ENCODE measurements at places on chromosomes 7 and 10. TPM values are rescaled to one million over a fixed set of nuclear protein-coding genes. Genes with fewer than 3 reads are reported as not detected.

The GRM3 gene
- not detected for total RNA-seq

- no peaks in the 10 kb centered on the region for H3K36me3 ChIP-seq
- H3K27ac ChIP-seq, result no peak overlapping the region
These were observed 2.5 kb upstream of the CFAP58 start for GRCh38 chr10:104351061-104351702.

The NPFFR1 gene
- total RNA-seq, result not detected

The SFTPA2 gene
- total RNA-seq, result 0.98 TPM

The FZD1 gene
- 11.0 TPM for total RNA-seq

DNA sequence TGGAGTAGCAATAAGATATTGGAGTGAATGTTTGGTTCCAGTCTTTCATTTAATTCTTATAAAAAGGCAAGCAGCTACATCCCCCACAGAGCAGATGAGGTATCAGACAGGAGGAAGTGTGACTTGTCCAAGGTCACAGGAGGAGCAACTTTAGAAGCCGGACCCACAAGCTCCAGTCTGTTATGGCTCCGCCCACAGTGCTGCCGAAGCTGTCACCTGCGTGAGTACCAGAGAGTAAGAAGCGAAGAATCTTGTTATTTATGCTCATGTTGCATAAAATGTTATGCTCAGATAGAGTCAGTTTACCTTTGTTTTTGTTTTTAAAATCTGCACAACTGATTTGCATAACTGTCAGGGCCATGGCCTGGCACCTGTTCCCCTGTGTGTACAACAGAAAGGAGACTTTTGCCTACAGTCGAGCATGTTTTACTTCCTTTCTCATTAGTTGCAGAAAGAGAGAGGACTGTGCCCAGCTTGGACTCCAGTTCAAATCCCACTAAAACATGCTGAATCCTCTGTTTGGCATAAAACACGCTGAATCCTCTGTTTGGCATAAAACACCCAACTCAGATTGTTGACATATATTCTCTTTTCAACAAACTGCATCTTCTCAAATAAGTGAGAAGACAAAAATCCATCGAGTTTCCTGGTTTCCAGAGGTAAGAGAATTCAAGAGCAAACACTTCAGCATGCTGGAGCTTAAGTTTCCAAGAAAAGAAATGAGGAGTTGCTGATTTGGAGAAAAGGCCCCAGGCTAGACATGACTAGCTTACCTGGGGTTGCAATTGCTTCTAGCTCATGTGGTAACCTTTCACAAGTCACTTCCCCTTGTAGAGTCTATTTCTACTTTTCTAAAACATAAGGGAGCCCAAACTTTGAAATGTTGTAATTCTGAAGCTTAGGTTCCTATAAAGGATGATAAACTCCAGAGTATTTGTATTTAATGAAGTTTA lies 409.8 kb upstream of the ZMIZ1 start:
- H3K27me3 ChIP-seq, result no peaks in the 10 kb centered on the region
- DNase-seq, result no peak
- no peak overlapping the region for H3K27ac ChIP-seq
- H3K4me1 ChIP-seq, result no peaks in the 10 kb centered on the region
- no peak overlapping the region for H3K4me3 ChIP-seq

- peaks cover 4% of the 10 kb centered on the region for H3K27me3 ChIP-seq
- H3K27ac ChIP-seq, result no peak overlapping the region
- no peak for DNase-seq
- H3K4me3 ChIP-seq, result no peak overlapping the region
These were observed 49.4 kb upstream of the DPYSL4 start for GRCh38 chr10:132137111-132138072.

DNA sequence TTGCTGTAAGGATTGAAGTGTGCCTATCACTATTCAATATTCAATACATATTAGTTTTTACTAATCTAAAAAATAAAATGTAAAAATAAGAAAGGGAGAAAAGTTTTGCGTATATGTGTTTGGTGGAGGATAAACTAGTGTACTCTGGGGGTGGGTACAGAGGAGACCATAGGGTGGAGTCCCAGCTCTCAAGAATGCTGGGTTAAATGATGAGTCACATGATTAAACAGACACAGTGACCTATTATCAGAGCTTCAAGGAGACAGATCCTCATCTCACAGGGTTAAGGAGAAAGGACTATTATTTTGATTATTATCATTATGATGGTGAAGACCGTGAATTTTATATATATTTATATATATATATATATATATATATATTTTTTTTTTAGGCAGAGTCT lies 77.5 kb downstream of the AFAP1L2 start:
- H3K27me3 ChIP-seq, result no peaks in the 10 kb centered on the region
- no peaks in the 10 kb centered on the region for H3K4me1 ChIP-seq
- no peak overlapping the region for H3K27ac ChIP-seq
- no peak overlapping the region for H3K4me3 ChIP-seq

The VWA2 gene
- 8.0 TPM for total RNA-seq

GRCh38 chr7:4244635-4245034 lies 437.5 kb upstream of the FOXK1 start:
- no peak overlapping the region for H3K27ac ChIP-seq
- no peak for DNase-seq
- H3K4me3 ChIP-seq, result no peak overlapping the region
- H3K4me1 ChIP-seq, result no peaks in the 10 kb centered on the region
- no peaks in the 10 kb centered on the region for H3K36me3 ChIP-seq
- no peaks in the 10 kb centered on the region for H3K27me3 ChIP-seq

The GHRHR gene
- not detected for total RNA-seq

GRCh38 chr7:155965010-155965409 lies 152.7 kb upstream of the SHH start:
- DNase-seq, result peak; percentile 42
- no peaks in the 10 kb centered on the region for H3K4me1 ChIP-seq
- H3K27ac ChIP-seq, result no peak overlapping the region
- no peaks in the 10 kb centered on the region for H3K27me3 ChIP-seq

The GCK gene
- 1.6 TPM for total RNA-seq

- H3K27ac ChIP-seq, result no peak overlapping the region
- H3K4me3 ChIP-seq, result no peak overlapping the region
- no peaks in the 10 kb centered on the region for H3K27me3 ChIP-seq
- DNase-seq, result no peak
These were observed 34.1 kb upstream of the PITRM1 start for GRCh38 chr10:3206511-3207157.

The ARMH3 gene
- total RNA-seq, result 22.4 TPM

The MEOX2 gene
- 14.2 TPM for total RNA-seq

The MACC1 gene
- total RNA-seq, result 0.32 TPM

GRCh38 chr7:28083998-28084985 lies 96.3 kb downstream of the JAZF1 start:
- H3K36me3 ChIP-seq, result no peaks in the 10 kb centered on the region
- H3K27me3 ChIP-seq, result no peaks in the 10 kb centered on the region
- H3K27ac ChIP-seq, result no peak overlapping the region
- no peak for DNase-seq
- H3K4me1 ChIP-seq, result no peaks in the 10 kb centered on the region
- no peak overlapping the region for H3K4me3 ChIP-seq

The CALD1 gene
- 252 TPM for total RNA-seq

DNA sequence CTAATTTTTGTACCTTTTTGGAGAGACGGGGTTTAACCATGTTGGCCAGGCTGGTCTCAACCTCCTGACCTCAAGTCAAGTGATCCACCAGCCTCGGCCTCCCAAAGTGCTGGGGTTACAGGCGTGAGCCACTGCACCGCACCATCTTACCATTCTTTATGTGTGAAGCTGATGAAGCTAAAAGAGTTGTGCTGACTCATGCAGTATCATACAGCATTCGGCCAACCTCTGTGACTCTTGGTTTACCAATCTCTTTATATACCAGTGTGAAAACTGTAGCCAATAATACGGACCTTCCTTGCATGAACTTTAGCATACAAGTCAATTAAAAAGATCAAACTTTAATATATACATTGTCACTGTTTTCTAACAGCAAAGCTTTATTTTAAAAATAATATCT lies 878.2 kb upstream of the MBL2 start:
- no peaks in the 10 kb centered on the region for H3K4me1 ChIP-seq
- H3K36me3 ChIP-seq, result no peaks in the 10 kb centered on the region
- DNase-seq, result no peak
- H3K27me3 ChIP-seq, result no peaks in the 10 kb centered on the region
- no peak overlapping the region for H3K4me3 ChIP-seq
- H3K27ac ChIP-seq, result no peak overlapping the region

- H3K27me3 ChIP-seq, result no peaks in the 10 kb centered on the region
- no peak overlapping the region for H3K27ac ChIP-seq
- H3K4me1 ChIP-seq, result no peaks in the 10 kb centered on the region
- no peak for DNase-seq
- no peak overlapping the region for H3K4me3 ChIP-seq
These were observed 121.8 kb downstream of the INHBA start for GRCh38 chr7:41581041-41581440.

The HOXA10 gene
- total RNA-seq, result 5.2 TPM

The SPDYE2 gene
- not detected for total RNA-seq

The SRGN gene
- 114 TPM for total RNA-seq

DNA sequence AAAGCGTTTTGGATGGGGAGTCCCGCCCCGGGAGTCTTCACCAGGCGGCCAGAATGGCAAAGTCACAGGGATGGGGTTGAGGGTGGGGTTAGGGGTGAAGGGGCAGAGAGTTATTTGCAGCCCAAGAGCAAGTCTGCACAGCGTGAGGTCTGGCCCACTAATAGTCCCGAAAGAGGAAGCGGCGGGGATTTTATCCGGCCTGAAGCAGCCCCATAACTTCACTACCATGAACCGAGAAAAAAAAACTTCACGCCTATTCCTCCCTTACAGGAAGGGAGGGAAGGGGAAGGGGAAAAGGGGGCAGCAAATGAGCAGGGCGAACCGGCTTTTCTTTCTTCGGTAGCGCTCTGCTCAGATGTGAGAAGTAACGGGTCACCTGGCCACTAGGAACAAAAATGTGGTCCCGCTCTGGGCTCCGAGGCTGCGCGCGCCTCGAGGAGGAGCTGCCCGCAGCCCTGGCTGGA lies 712 bp downstream of the ITPRIP start:
- no peaks in the 10 kb centered on the region for H3K4me1 ChIP-seq
- no peaks in the 10 kb centered on the region for H3K27me3 ChIP-seq
- H3K4me3 ChIP-seq, result peak overlapping the region; percentile 90
- H3K27ac ChIP-seq, result peak overlapping the region; percentile 92

The LEP gene
- total RNA-seq, result 41.6 TPM

DNA sequence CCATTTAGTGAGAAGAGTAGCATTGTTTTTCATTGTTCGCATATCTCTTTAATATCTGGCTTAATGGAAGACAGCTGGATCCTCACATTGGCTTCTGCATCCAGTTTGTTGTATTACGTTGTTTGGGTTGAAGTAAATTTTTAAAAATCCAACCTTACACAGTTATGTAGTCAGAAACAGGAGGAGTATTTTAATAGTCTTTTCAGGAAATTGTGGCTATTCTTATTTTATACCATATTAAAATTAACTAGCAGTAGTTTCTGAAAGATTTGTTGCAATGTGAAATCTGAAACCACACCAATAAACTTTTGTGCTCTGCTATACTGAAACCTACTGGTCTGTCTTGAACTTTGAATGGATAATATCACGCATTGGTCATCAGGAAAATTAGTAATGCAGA lies 27.9 kb downstream of the MYPN start:
- no peak for DNase-seq
- no peaks in the 10 kb centered on the region for H3K4me1 ChIP-seq
- no peak overlapping the region for H3K4me3 ChIP-seq
- H3K36me3 ChIP-seq, result no peaks in the 10 kb centered on the region

The TUBAL3 gene
- 1.9 TPM for total RNA-seq

DNA sequence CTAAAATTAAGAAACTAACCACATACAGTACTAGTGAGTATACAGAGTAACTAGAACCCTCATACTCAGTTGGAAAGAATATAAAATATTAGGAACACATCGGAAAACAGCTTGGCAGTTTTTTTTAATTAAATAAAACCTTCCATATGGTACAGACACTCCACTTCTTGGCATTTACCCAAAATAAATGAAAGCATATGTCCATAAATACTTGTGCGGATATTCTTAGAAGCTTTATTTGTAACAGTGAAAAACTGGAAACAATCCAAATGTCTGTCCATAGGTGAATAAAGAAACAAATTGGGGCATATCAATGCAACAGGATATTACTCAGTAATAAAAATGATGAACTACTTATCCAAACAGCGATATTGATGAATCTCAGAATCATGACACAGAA lies 410.0 kb downstream of the HTR7 start:
- H3K27ac ChIP-seq, result no peak overlapping the region
- no peaks in the 10 kb centered on the region for H3K27me3 ChIP-seq
- no peaks in the 10 kb centered on the region for H3K4me1 ChIP-seq
- DNase-seq, result no peak

DNA sequence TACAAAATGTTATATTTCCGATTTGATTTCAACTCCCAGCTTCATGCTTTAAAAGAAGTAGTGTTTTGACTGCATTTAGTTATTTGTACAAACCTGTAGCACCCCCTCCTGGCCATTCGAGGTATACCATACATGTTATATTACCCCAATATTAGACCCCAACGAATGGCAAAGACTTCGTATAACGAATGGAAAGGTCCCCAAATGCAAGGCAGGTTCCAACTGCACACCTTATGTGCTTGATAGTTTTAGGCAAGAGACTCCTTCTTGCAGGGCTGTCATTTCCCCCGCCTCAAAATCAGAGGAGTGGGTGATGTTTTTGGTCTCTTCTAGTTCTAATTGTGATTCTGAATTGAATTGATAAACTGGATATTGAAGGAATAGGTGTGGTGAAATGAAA lies 101.1 kb upstream of the TARP start:
- DNase-seq, result no peak
- H3K4me3 ChIP-seq, result no peak overlapping the region
- H3K4me1 ChIP-seq, result no peaks in the 10 kb centered on the region
- no peaks in the 10 kb centered on the region for H3K27me3 ChIP-seq

DNA sequence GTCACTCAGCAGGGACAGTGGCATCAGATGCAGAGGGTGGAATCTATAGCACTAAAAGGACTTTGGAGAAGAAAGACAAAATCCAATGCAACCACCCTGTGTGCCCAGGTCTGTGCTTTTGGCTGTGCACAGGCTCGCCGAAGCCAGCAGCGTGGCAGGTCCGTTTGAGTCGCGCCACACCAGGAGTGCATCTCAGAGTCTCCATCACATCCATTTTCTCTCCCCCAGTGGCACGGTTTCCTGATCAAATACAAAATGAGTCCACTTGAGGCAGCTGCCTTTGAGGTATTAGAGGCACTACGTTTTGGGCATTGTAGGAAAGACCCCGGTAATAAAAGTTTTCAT lies 23.4 kb upstream of the PROSER2 start:
- DNase-seq, result no peak
- H3K27me3 ChIP-seq, result no peaks in the 10 kb centered on the region
- H3K4me1 ChIP-seq, result no peaks in the 10 kb centered on the region
- no peak overlapping the region for H3K4me3 ChIP-seq

DNA sequence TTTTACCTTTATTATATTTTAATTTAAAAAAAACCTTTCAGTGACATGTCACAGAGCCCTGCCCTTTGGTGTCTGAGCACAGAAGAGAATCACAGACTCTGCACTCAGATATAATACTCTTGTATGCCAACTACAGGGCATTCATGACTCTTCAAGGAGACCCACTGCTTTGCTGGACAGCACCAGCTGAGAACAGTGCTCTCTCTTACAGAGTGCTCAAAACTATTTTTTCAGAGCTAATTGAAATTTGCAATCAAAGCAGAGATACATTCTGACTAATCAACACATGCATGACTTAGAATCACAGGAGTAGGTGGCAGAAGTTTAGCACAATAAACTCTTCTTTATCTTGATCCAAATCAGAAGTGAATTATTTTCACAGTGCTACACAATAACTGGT lies 99.1 kb downstream of the OSBPL3 start:
- no peak for DNase-seq
- no peaks in the 10 kb centered on the region for H3K27me3 ChIP-seq
- H3K27ac ChIP-seq, result no peak overlapping the region
- no peaks in the 10 kb centered on the region for H3K4me1 ChIP-seq
- H3K36me3 ChIP-seq, result no peaks in the 10 kb centered on the region

- no peaks in the 10 kb centered on the region for H3K36me3 ChIP-seq
- no peak overlapping the region for H3K27ac ChIP-seq
- no peak overlapping the region for H3K4me3 ChIP-seq
These were observed 2.8 kb downstream of the SMO start for GRCh38 chr7:129191272-129191671.
